ENCODE measurements at places on chromosomes 6 and 20.

- DNase-seq: peak; percentile 68
Measured at GRCh38 chr6:150876598-150876997, 11.1 kb downstream of the MTHFD1L start.

- DNase-seq: no peak
Measured at GRCh38 chr6:153167061-153167891, 36.2 kb upstream of the RGS17 start.

- peak; percentile 21 for DNase-seq
Measured at GRCh38 chr6:6694825-6695624, 106.5 kb downstream of the LY86 start.

DNA sequence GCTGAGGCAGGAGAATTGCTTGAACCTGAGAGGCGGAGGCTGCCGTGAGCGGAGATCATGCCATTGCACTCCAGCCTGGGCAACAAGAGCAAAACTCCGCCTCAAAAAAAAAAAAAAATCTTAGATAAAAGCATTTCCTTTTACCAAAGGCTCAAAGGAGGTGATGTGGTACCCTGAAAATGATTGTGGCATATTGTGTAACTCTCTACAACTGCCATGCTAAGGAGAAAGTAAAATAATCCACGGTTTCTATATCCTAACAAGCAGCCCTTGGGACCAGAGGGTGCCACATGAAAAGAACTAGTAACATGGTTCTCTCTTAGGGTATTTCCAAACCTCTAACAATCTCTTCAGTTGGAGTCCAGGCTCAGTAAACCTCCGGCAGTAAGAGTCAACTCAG, 38.8 kb upstream of the SLA2 start:
- no peak for DNase-seq

- no peak for DNase-seq
Measured at GRCh38 chr6:27605401-27606342, 132.8 kb upstream of the ZNF184 start.

DNA sequence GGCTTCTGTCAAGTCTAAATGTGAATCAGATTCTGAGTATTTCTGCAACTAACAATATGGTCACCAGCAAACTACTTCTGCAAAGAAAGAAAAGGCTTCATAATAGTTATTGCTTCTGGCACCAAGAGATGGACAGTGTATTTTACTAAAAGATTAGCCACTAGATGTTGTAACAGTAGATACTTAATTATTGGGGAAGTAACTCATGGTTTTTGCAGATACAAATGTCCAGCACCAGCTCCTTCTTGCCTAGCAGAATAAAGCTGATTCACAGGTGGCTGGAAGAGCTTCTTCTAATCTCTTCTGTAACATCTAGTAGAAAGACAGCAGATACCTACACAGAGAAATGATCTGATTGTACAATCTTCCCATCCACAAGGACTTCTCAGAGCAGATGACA, 21.2 kb downstream of the ATXN1 start:
- DNase-seq: no peak

GRCh38 chr20:13741879-13742278, 42.8 kb downstream of the ESF1 start:
- DNase-seq: no peak

DNA sequence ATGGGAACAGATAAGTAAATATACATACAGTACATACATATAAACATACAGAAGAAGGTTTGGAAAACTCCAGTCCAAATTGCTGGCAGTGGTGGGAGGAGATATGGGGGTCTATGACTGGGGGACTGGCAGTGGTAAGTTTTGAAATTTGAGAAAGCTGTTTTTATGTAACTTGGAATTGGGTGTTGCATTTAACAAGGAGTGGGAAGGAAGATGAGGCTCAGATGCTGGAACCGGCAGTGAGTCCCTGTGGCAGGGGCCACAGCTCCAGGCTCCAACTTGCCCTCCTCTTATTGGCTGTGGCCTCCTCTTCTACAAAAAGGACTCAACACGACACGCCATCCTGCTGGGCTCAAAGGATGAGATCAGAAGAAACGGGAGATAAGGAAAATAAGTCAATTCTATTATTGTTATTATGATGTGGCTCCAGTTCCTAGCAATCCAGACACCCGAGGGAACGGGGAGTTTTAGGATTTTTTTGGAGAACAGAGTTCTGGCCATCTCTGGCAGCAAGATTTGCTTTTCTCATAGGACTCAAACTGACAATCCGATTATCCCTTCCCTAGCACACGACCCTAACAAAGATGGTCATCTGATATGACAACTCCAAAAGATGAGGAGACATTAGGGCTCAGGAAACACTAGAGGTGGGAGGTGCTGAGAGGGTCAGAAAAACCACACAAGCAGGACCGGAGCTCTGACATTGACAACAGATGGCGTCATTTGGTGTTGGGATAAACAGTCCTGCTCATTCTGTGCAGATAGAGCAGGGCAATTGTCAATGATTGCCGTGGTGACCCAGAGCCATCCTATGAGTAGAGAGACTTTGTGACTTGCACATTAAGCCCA, 6.0 kb upstream of the TGM2 start:
- DNase-seq: no peak

- DNase-seq: no peak
Measured at GRCh38 chr6:18044108-18044783, 56.8 kb upstream of the KIF13A start.

DNA sequence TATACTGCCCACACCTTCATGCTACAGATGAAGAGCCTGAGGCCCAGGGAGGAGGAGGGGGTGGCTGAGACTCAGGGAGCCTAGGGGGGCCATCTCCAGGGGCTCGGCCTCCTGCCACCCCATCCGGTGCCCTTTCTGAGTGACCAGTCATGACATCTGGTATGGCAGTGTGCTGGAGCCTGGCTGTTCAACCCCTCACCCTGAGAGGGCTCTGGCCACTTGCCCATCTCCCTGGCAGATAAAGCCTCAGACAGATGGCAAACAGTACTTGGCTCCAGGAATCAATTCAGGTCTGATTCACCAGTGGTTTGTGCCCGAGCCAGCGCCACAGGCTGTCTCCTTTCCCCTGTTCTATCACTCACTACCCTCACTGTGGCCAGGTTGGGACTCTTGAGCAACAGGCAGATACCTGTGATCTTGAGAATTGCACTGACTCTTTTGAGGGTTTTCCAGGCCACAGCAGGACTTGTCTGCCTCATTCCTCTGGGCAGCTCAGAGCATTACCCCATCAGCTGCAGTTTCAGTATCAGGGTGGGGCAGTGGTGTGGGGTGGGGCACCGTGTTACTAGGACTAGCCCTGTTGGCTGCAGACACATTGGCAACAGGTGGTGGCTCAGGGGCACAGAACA, 22.8 kb downstream of the SRSF3 start:
- no peak for DNase-seq

GRCh38 chr6:138044972-138045371, 62.2 kb downstream of the PERP start:
- DNase-seq: no peak

DNA sequence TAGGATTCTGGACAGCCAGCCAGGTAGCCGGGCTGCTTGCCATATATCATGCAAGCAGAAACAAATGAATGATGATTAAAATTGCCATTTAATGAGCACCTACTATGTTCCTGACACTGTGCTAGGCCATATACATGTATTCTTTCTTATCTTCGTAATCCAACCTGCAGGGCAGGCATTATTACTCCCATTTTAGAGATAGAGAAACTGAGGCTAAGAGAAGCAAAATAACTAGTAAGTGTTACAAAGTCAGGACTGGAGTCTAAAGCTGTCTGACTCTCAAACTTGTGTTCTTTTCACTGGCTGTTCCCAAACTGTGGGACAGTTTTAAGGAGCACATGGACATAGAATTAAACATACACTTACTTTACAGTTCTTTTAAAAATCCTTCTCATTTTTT, 2.0 kb downstream of the CD40 start:
- no peak for DNase-seq

- no peak for DNase-seq
Measured at GRCh38 chr6:68533339-68533795, 101.7 kb upstream of the ADGRB3 start.

- DNase-seq: no peak
Measured at GRCh38 chr20:3767110-3767426, 485 bp downstream of the ADISSP start.

GRCh38 chr6:135358251-135358821, 139.2 kb downstream of the AHI1 start:
- no peak for DNase-seq

- DNase-seq: no peak
Measured at GRCh38 chr20:38369389-38369788, 23.1 kb downstream of the LBP start.

GRCh38 chr6:149751239-149751638, 1.7 kb downstream of the PCMT1 start:
- no peak for DNase-seq

- no peak for DNase-seq
Measured at GRCh38 chr6:11791354-11792107, 12.9 kb upstream of the ADTRP start.

GRCh38 chr6:134584847-134585516, 267.1 kb upstream of the SGK1 start:
- DNase-seq: no peak

GRCh38 chr6:4402477-4402976, 267.2 kb upstream of the ECI2 start:
- no peak for DNase-seq

DNA sequence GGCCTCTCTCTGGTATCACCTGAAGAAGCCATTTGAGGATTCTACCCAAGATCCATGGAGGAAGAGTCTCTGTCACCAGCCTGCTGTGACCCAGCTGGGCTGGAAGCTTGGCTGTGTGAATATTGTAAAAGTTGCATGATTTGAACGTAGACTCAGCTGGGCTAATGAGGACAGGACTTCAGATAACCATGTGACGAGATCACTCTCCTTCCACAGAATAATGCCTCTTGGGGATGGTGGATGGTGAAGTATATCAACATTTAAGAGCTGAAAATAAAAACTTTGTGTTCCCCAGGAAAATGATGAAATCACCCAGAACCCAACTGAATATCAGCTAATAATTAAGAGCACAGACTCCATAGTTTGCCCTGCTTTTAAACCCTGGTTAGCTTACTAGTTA, 427.9 kb downstream of the CD83 start:
- no peak for DNase-seq

DNA sequence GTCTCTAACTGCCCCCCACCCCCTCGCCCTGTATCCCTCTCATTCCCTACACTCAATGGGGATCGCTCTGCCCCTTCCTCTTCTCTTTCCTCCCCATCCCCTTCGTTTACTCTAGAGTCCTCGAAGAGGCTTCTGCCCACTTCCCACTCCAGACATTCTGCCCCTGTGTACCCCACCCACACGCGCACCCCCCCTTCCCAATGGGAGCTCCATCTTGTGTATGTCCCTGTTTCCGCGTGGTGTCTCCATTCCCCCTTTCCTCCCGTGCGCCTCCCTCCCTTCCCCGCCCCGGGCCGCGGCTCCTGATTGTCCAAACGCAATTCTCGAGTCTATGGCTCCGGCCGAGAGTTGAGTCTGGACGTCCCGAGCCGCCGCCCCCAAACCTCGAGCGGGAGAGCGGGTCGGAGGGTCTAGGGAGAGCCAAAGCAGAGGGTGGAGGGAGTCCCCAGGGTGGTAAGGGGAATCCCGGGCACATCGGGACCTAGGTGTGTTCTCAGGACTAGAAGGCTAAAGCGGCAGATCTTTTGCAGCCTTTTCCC, 679 bp upstream of the RING1 start:
- DNase-seq: peak; percentile 25

- DNase-seq: no peak
Measured at GRCh38 chr20:17771206-17772004, 71.6 kb downstream of the BANF2 start.

DNA sequence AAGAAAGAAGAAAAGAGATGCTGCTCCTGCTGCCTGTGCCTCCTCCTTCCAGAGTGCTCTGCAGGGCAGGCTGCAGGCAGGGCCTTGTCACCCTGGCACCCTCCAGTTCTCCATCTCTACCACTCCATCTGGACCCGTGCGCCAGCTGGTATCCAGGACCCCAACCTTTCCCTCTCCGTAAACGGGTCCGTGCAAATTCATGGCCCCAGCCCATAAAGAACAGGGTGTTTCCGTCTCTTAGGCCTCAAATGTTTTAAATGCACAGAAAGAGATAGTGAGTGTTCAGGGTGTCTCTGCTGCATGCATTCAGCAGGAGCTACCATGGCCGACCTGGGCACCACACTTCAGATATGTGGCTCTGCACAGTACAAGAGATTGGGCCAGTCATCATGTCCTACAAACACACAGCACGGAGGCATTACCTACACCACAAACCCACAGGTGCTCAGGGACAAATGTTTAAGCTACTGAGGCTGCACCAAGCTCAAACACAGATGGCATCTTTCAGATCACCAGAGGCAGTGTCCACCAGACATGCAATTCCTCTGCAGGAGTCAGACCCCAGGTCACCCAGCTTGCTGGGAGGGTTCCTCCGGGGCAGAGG, 258.1 kb downstream of the DLL1 start:
- no peak for DNase-seq

- no peak for DNase-seq
Measured at GRCh38 chr6:102986086-102986485, 1592.6 kb downstream of the GRIK2 start.

GRCh38 chr6:136764517-136764993, 27.7 kb downstream of the MAP3K5 start:
- no peak for DNase-seq

DNA sequence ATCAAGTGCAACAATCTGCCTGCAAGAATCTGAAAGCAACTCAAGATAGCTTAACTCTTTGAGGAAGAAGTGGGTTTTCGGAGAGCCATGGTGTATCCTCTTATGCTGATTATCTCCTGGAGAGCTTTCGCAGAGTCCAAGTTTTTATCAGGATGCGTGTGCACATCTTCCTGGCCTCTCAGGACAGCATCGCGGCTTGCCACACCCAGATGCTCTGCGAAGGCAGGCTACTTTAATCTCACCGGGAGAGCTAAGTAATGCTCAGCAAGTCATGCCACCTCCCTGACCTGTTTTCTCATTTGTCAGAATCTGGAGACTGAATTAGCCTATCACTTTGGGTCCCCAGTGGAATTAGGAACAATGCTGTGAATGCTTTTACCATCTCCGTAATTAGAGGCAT, 52.9 kb downstream of the TTI1 start:
- DNase-seq: no peak

GRCh38 chr20:48277266-48277665, 492.0 kb upstream of the SULF2 start:
- DNase-seq: no peak

DNA sequence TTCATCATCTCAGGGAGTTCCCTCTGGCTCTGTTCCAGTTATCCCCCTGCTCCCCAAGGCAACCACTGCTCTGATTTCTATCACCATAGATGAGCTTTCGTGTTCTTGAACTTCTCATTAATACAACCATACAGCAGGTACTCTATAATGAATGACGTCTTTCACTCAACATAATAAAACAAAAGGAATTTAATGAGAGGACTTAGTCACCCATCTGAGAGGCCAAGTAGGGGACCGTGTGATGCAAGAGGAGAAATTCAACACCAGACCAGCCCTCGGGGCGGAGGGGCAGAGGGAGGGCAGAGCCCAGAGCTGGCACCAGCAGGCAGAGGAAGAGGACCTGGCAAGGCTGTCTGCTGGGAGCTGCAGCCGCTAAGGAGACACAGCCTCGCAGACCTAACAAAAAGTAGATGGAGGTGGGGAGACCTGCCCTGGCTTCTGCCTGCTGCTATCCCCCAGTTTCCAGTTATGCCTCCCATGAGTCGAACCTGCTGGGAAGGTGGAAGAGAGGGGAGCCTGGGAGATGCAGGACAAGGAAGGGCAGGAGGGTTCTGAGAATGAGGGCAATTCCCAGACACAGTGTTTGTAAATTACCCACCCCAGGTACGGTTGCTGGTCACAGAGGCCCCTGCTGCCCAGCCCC, 13.8 kb downstream of the CCN5 start:
- peak; percentile 42 for DNase-seq

GRCh38 chr20:5395932-5396727, 79.4 kb upstream of the PROKR2 start:
- no peak for DNase-seq

- no peak for DNase-seq
Measured at GRCh38 chr20:51607170-51607569, 64.7 kb upstream of the NFATC2 start.

GRCh38 chr20:20276811-20277530, 90.9 kb upstream of the INSM1 start:
- DNase-seq: no peak
